HFFc6 (cell line): ENCODE measurements at places on chromosomes 3 and 15.

DNA sequence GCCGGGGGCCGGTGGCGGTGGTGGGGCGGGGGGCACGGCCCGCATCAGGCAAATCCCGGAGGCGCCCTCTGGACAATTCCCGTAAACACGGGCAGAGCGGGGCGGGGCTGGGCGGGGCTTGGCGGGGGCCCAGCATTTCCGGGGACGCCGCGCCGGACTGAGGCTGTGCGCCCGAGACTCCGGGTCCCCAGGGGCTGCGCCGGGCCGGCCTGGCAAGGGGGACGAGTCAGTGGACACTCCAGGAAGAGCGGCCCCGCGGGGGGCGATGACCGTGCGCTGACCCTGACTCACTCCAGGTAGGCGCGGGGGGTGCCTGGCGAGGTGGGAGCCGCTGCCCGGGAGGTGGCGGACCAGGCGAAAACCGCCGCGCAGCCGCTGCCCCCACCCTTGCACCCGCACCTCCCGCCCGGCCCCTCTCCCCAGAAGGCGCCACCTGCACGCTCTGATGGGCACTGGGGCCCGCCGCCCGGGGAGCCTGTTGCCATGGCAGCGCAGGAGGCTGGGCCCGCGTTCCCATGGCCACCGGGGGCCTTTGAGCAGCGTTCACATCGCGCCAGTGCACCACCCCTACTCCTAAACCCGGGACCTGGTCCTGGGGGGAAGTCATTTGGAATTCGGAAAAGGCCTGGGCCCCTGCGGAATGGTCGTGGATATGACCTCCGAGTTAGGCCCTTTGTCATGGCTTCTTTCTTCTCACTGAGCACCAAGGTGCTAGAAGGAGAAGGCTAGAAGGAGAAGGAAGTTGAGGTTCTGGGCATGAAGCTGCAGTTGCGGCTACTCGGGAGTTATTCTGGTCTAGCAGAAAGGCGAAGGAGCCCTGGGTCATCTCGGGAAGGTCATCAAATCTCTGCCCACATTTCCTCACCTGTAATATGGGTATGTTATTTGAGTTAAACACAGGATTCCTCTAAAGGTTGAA lies 16.1 kb upstream of the SEMA4B start:
- no peak for DNase-seq

GRCh38 chr3:62873761-62874710 lies 1.2 kb downstream of the CADPS start:
- DNase-seq: no peak

GRCh38 chr15:28909958-28910500 lies 24.3 kb downstream of the APBA2 start:
- no peak for DNase-seq

GRCh38 chr3:13322324-13322723 lies 97.8 kb downstream of the NUP210 start:
- no peak for DNase-seq

GRCh38 chr3:9704347-9705322 lies 1.0 kb downstream of the CPNE9 start:
- no peak for DNase-seq

DNA sequence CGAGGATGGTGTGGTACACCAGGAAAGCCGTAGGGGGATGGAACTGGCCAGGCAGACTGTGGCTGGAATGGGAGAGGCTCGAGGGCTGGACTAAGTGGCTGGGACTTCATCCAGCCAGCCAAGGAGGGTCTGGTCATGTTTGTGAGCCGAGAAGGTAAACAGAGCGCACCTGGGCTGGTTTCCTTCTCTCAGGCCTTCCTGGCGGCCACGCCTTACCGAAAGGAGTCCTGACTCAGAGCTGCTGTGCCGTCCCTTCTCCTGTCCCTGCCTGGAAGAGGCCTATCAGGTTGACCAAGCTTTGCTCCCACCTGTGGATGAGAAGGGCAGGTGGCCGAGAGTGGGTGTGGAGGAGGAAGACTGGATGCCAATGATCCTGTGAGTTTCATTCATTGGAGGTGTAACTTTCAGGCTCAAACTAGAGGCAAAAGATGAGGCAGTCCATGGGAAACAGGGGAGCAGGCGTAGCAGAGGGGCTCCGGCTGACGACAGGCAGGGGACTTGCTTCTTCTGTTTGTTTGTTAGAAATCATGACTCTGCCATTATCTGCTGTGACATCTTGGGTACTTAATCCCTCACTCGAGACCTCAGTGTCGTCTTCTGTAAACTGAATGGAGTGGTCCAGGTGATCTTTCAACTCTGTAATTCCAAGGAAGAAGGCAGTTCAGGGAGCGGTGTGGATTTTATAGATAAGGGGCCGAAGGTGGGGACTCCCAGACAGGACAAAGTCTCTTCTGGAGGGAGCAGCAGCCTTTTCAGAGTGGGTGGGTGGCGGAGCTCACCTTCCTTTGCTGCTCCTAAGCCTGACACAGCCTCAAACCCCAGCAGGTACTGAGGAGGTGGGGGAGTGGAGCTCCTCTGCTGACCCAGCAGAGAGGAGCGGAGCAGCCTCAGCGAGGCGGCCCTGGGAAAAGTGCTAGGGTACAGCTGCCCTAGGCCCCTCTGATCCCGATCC lies 71.8 kb upstream of the GATM start:
- DNase-seq: no peak

DNA sequence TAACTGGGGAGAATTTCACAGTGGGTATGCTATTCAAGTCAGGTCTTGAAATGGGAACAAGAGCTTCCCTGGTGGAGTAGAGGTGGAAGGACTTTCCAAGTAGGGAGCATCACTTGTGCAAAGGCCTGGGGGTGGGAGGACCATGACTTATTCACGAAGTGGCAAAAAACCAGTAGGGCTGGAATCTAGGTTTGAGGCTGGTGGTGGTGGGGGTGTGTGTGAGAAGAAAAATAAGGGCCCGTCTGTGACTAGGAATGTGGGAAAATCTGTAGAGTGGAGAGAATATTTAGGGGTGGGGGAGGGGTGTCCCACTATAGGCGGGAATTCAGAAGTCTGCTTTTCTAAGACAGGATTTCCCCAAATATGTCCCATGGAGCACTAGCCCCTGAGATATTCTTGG lies 271.9 kb upstream of the TBL1XR1 start:
- DNase-seq: no peak

GRCh38 chr3:79245284-79246138 lies 522.3 kb downstream of the ROBO1 start:
- no peak for DNase-seq

DNA sequence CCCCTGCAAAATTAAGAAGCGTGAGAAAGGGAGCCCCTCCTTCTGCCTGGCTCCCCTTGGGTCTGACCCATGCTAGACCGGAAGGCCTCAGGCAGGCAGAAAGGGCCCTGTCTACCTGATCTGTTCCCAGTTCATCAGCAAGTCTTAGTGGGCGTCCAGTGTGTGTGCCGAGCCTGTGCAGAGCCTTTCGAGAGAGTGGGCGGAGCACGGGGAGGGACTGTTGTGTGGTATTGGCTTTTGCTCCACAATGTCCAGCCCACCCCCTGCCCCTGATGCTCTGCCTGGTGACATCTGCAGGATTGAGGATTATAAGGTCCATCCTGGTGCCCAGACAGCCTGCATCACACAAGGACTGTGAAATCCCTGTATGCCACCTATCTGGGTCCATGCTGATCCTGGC lies 82.9 kb downstream of the CHDH start:
- no peak for DNase-seq

DNA sequence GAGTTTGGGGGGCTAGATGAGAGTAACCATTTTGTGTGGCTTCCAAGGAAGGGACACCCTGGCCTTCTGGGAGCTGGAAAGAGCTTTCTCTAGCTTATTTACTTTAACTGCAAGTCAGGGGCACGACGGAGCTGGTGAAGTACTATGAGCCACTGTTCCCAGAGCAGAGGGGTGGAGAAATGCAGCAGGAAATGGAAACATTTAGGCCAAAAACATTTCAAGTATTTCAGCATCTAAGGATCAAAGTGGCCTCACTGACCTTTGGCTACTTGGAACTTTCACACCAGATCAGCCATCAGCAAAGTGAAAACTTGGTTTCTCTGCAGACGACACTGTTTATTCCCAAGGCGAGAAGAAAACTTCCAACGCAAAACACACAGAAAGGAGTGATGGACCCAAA lies 7.9 kb downstream of the DGKG start:
- no peak for DNase-seq

DNA sequence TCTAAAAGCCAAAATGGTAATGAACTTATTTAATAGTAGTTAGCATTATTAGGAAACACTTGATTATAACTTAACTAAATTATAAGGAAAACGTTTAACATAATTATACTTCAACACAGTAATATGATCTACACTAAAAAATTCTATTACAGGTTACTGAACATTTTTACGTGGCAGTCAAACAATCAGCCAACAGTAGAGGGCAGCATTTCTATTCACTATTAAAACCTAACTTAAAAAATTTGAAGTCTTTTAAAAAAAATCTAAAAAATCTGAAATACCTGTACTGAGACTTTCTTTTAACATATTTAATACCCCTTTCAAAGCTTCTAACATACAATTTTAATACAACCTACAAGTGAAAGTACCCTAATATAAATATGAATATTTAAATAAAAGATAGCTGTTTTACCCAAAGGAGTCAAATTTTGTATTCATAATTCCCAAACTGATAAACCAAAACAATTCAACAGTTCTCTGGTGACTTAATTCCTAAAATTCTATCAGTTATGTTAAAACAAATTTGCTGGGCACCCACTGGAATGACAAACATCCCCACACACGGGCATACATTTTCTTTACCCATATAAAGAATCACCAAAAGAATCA lies 41.5 kb downstream of the DLG1 start:
- peak; percentile 45 for DNase-seq

DNA sequence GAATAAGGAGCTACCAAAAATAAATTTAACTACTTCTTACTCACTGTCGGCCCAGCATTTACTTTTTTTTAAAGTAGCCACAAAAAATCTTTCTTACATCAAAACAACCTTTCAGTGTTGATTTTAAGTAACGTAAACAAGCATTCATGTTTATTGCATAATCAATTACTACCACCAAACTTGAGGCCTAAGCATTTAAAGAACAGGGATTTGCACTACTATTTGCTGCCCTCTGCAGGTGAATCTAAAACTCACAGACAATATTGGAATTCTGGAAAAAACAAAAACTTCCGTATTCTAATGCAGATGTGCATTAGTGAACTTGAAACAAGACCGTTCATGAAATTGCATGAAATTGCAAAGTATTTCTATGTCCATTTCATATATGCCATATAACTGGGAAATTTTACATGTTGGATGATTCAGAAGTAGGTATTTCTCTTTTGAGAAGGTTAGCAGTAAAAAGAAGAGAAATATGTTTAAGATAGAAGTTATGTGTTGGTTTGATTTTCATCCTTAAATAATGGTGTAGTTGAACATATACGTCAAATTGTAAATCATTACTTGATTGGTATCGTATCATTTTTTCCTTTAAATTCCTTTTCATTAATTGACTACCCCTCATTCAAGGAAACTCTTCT lies 55.6 kb downstream of the CGGBP1 start:
- DNase-seq: peak; percentile 31

GRCh38 chr3:7082244-7082643 lies 221.3 kb downstream of the GRM7 start:
- no peak for DNase-seq

GRCh38 chr3:151305060-151305774 lies 11.4 kb downstream of the GPR87 start:
- DNase-seq: peak; percentile 97

DNA sequence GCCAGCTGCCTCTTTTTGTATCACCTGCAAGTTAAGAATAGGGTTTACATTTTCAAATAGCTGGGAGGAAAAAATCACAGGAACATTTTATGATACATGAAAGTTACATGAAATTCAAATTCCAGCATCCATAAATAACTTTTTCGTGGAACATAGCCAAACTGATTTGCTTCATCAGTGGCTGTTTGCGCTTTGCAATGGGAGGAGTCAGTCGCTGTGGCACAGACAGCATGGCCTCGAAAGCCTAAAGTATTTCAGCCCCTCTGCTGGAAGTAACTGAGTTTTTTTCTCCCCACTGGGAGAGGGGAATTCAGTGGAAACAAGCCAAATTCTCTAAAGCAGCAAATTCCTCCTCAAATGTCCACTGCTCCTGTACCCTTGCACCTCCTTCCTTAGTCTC lies 271.9 kb downstream of the SUCLG2 start:
- DNase-seq: no peak

- no peak for DNase-seq
Observed at GRCh38 chr3:63990204-63990603, 33.1 kb downstream of the PSMD6 start.

GRCh38 chr15:45657254-45657653 lies 22.4 kb downstream of the SQOR start:
- no peak for DNase-seq

- no peak for DNase-seq
Observed at GRCh38 chr15:31262901-31263671, 63.5 kb upstream of the KLF13 start.

- no peak for DNase-seq
Observed at GRCh38 chr3:37591116-37591781, 270.4 kb upstream of the CTDSPL start.

DNA sequence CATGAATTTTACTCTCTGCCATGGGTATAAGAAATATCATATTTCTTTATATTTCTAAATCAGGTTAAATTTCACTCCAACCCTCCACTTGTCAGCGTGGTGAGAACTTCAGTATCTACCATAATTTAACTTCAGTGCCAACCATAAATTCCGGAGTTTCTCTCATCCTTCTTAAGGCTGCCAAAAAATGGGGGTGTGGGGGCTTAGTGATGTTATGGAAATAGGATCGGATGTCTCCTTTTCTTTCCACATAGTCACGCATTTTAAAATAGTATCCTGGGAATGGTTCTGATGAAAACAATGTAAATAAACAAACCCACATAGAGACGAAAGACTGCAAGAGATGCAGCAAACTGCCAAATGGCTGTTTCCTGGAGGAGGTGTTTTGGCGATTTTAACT lies 12.9 kb upstream of the FAM3D start:
- DNase-seq: no peak

GRCh38 chr15:77671362-77672056 lies 38.8 kb upstream of the LINGO1 start:
- DNase-seq: no peak

DNA sequence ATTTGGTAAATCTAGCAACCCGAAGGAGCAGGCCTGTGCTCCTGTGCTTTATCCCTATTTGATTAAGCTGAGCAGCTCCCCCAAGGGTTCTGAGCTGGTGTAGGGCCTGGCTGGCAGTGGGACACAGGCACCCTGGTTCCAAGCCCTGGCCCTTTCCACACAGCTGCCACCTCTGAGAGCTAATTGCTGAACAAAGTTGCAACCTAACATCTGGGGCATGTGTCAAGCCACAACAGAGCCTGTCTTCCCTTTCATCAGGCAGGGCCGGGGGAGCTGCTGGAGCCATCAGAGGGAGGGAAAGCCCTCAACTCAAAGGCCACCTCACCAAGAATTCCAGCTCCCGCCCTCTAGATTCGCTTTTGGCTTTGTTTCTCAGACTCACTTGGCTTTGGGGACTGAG lies 17.1 kb upstream of the MRPS22 start:
- no peak for DNase-seq
